DMS53 (cell line): ENCODE measurements at places on chromosomes 3 and 15.

- no peak for DNase-seq
Observed at GRCh38 chr3:195101927-195102608, 168.9 kb downstream of the XXYLT1 start.

DNA sequence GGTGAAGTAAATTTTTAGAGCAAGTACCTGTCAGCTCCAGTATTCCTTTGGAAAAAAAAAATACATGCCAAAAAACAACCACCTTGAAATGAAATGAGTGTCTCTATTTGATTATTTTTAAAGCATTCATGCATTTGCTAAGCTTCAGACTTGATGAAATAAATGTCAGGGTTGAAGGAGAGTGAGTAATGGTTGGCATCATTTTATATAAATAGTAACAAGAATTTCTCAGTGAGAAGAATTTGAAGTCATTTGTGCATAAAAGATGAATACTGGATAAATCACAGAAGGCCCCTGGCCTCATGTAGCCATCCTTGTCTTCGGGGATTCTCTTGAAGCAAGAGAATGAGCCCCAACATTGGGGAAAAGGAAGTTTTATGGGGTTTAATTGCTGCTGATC lies 318.4 kb downstream of the LPP start:
- DNase-seq, result no peak

GRCh38 chr15:96366526-96366877 lies 36.0 kb downstream of the NR2F2 start:
- no peak for DNase-seq

DNA sequence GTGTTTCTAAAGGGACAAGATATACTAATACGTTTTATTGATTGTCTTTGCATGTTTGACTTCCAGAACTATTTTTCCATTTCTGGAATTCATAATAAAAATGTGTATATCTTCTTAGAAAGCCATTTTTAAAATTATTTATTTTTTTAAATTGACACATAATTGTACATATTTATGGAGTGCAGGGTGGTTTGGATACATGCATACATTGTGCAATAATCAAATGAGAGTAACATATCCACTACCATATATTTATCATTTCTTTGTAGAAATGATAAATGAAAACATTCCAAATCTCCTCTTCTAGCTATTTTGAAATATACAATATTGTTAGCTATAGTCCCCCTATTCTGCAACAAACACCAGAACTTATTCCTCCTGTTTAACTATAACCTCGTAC lies 156.5 kb upstream of the ABI3BP start:
- no peak for DNase-seq

GRCh38 chr3:141940194-141940776 lies 63.8 kb downstream of the ATP1B3 start:
- DNase-seq, result peak; percentile 16

DNA sequence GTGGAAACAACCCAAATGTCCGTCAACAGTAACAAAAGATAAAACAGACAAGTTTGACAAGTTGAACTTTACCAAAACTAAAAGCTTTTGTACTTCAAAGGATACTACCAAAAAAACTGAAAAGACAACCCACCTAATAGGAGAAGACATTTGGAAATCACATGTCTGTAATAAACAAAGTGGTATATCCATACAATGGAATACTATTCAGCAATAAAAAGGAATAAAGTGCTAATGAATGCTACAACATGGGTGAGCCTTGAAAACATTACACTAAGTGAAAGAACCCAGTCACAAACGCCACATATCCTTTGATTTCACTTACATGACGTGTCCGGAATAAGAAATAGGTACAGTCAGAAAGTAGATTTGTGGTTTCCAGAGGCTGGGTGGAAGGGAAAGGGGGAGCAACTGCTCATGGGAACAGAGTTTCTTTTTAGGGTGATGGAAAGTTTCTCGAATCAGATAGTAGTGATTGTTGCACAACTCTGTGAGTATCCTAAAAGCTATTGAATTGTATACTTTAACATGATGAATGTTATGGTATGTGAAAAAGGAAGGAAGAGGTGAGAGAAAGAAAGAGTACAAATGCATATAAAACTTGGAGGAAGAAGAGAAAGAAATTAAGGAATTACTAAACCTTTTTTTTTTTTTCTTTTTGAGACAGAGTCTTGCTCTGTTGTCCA lies 72.7 kb upstream of the ABHD2 start:
- no peak for DNase-seq

DNA sequence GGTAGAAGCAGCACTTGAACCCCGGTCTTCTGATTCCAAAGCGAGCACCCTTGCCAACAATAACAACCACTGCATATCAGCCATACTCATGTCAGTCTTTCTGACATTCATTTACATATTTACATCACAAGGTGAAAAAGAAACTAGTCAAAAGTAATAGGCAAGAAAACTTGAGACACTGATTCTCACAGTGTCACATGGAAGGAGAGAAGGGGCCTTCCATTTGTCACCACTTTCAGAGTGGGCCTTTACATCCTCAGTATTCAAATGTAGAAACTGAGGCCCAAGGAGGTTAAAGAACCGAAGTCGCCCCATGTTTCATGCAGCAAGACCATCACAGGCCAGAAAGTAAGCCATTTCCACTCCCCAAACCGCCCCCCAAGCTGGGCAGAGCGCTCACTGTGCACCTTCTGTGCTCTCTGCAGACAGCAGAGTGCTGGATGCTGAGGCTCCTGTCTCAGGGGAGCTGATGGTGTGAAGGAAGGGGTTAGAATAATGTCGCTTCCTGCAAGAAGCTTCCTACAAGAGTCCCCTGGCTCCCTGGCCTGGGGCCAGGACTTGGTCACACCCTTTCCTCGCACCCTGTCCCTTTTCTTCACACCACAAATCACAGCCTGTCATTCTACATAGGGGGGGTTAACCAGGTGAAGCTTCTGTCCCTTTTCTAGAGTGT lies 260.1 kb downstream of the UACA start:
- DNase-seq, result no peak

- no peak for DNase-seq
Observed at GRCh38 chr15:68445351-68445750, 13.4 kb upstream of the ITGA11 start.

DNA sequence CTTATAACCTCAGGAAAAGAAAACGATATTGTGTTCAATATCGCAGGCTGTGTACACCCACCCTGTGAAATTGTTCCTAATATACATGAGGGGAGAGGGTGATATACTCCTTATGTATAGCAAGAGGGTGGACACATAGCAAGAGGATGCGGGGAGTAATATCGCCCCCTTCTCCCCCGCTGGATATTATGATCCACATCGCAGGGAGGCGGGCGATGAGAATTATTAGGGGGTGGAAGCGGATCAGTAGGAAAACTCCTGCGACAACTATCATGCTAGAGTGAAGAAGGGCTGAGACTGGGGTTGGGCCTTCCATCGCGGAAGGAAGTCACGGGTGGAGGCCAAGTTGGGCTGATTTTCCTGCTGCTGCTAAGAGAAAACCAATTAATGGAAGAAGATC lies 24.9 kb upstream of the BMF start:
- DNase-seq, result no peak

DNA sequence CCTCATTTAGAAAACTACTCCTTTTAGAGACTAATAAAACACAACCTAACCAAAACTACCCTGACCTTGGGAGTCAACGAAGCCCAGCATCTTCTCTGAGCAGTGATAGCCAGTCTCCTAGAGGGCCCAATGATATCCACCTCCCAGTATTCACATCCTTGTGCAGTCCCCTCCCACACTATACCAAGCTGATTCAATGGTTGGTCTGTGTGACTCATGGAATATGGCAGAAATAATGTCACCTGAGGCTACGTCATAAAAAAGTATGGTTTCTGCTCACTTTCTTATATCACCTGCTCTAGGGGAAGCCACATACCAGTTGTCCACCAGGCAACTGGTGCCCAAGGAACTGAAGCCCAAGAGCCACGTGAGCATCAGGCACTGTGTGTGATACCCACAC lies 21.4 kb upstream of the USF3 start:
- DNase-seq, result no peak

GRCh38 chr3:115876876-115877614 lies 253.7 kb downstream of the GAP43 start:
- DNase-seq, result no peak

GRCh38 chr3:171790898-171791691 lies 19.2 kb downstream of the PLD1 start:
- DNase-seq, result peak; percentile 41

DNA sequence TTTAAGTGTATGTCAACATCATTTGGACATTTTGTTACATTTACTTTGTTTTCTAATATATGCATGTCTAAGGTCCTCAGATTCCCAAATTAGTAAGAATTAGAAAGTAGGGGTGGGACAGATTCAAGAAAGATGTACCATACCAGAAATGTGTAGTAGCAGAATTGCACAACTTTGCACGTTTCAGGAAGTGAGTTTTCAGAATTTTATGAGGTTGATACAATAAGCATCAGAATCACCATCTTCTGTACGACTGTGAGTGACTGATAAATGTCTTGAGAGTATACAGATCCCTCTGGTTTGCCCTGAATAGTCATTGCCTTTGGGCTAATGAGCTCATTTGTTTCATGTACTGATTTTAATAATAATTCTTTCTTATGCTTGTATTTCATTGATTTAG lies 9.3 kb downstream of the ARIH2 start:
- DNase-seq, result no peak

DNA sequence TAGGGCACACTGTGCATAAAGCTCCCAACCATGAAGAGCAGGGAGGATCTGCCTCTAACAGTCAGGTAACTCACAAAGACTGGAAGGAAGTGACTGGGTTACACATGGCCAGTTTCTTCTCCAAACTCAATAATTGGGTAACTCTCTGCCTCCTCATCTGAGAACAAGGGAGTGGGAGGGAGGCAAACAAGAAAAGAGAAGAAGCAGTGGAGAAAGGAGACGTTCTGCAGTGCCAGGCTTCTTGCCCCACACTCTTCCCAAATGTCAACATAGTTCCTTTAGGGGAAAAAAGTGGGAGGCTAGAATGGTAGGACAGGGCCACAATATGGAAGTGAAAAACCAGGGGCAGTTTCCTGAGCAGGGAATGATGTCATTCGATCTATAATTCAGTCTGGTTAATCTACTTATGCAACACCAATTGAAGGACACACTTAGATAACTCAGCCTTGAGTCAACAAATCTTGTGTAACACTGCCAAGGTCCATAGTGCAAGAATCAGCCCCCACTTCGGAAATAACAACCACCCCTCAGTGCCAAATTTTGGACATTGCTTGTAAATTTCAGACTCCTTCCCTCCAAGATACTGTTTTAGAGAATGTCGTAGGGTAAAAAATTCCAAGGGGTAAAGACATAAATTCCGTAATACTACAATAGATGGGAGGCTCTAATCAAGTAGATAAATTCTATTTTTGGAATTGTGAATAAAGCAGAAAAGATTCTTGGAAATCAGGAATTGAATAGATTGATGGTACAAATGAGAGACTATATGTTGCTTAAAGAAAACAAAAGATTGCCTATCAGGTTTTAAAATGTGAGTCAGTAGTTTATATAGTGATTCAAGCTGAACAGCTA lies 143.0 kb downstream of the LPP start:
- peak; percentile 66 for DNase-seq

- DNase-seq, result no peak
Observed at GRCh38 chr3:23236890-23237289, 33.8 kb downstream of the UBE2E2 start.

DNA sequence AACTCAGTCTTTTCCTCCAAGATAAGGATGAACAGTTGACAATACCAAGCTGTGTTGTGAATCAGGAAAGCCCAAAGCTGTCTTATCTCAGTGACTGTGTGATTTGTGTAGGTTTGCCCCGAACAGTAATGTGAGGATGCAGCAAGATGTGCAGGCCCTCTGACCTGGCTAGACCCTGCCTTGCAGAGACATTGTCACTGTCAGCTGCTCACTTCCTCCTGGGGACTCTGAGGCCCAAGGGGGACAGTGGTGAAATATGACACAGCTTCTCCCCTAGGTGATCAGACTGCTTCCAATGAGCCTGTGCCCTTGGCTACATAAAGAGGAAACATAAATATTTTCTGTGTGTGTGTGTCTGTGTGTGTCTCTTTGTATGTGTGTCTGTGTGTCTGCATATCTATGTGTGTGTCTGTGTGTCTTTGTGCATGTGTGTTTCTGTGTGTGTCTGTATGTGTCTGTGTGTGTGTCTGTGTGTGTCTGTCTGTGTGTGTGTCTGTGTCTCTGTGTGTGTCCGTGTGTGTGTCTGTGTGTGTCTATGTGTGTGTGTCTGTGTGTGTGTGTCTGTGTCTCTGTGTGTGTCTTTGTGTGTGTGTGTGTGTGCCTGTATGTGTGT lies 21.7 kb downstream of the LRRK1 start:
- DNase-seq, result no peak

GRCh38 chr3:122515870-122516269 lies 1.1 kb upstream of the KPNA1 start:
- DNase-seq, result no peak

GRCh38 chr3:64331605-64332004 lies 106.3 kb upstream of the PRICKLE2 start:
- no peak for DNase-seq

DNA sequence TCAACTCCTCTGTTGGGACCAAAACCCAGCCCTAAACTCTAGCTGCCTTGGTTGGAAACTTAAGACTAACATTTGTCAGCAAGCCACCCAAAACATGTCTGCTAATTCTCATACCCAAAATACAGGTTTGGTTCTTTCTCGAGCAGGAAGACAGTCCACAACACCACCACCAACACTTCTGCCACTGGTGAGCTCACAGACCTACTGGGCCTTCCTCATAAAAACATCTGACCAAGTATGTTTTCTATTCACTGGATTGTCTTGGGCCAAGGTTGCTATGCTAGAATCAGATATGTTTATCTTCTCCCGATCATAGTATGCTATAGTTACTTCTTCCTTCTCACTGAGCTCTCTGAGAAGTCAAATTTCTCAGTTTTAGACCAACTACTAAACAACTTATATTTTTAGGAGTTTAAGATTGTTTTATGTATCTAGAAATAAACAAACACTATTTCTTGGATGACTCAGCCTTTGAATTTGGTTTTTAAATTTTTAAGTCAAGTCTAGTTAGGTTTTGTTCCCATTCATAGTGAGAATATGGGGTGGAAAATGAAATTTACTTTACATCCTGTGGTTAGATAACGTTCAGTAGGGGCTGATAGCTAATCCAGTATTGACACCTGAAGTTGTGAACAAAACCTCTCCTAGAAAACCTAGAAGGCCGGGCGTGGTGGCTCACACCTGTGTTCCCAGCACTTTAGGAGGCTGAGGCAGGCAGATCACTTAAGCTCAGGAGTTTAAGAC lies 360.5 kb downstream of the RSL24D1 start:
- no peak for DNase-seq

GRCh38 chr15:89090791-89091626 lies 2.8 kb downstream of the ABHD2 start:
- DNase-seq, result peak; percentile 72
